Frontal cortex (tissue), 4 donors: ENCODE measurements at places on chromosomes 12 and 14.

- DNase-seq = no peak
These were observed 2.3 kb downstream of the LRRC74A start for GRCh38 chr14:76828339-76829012.

- no peak for DNase-seq
These were observed 24.5 kb upstream of the PPP1R13B start for GRCh38 chr14:103871596-103872480.

- no peak for DNase-seq
These were observed 105.6 kb downstream of the VCPKMT start for GRCh38 chr14:50010752-50011151.

- no peak for DNase-seq
These were observed 129.8 kb upstream of the CPM start for GRCh38 chr12:69062621-69063237.

DNA sequence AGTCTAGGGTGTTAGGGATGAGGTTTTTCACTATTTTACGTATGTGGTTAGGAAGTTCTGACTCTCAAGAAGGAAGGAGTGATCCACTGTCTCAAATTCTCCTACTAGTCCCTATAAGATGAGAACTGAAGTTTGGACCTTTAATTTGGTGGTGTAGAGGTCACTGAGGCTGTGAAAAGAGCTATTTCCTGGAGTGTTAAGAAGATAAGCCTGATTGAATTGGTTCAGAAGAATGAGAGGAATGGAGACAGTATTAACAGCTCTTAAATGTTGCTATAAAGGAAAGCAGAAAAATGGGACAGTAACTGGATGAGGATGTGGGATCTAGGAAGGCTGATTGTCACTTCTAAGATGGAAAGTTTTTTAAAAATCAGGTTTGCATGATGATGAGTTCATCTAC is 57.6 kb downstream of the CNTN1 start:
- no peak for DNase-seq

GRCh38 chr12:59646636-59647035 is 50.8 kb downstream of the SLC16A7 start:
- DNase-seq = no peak

- peak; percentile 84 for DNase-seq
These were observed 1.1 kb downstream of the CKB start for GRCh38 chr14:103521438-103521950.

GRCh38 chr12:121775501-121775900 is 18.0 kb downstream of the RHOF start:
- no peak for DNase-seq
